Uterus (tissue), 4 donors: ENCODE measurements at places on chromosomes 12 and 14. TPM values are rescaled to one million over a fixed set of nuclear protein-coding genes. Genes with fewer than 3 reads are reported as not detected.
A peak's percentile ranks its signal among the peaks of the same experiment; 100 is the strongest.

- H3K4me3 ChIP-seq = no peak overlapping the region
- H3K36me3 ChIP-seq = no peaks in the 10 kb centered on the region
- no peaks in the 10 kb centered on the region for H3K27me3 ChIP-seq
- no peaks in the 10 kb centered on the region for H3K4me1 ChIP-seq
- no peak overlapping the region for H3K27ac ChIP-seq
- no peak for DNase-seq
These were observed 47.4 kb upstream of the C14orf180 start for GRCh38 chr14:104532191-104532555.

- peak overlapping the region; percentile 93 for H3K4me3 ChIP-seq
- no peaks in the 10 kb centered on the region for H3K27me3 ChIP-seq
- no peak for DNase-seq
- H3K4me1 ChIP-seq = no peaks in the 10 kb centered on the region
These were observed 1.5 kb downstream of the CALM1 start for GRCh38 chr14:90398315-90398839.

KLRC1 gene
- total RNA-seq = not detected

- H3K4me1 ChIP-seq = no peaks in the 10 kb centered on the region
- DNase-seq = no peak
- no peaks in the 10 kb centered on the region for H3K36me3 ChIP-seq
These were observed 166.6 kb downstream of the PIWIL1 start for GRCh38 chr12:130504110-130504839.

- no peaks in the 10 kb centered on the region for H3K4me1 ChIP-seq
- no peak overlapping the region for H3K4me3 ChIP-seq
- no peaks in the 10 kb centered on the region for H3K36me3 ChIP-seq
- no peak overlapping the region for H3K27ac ChIP-seq
These were observed 244.0 kb downstream of the SNAPC1 start for GRCh38 chr14:62006116-62006731.

- no peak overlapping the region for H3K27ac ChIP-seq
- H3K27me3 ChIP-seq = no peaks in the 10 kb centered on the region
- no peak overlapping the region for H3K4me3 ChIP-seq
- no peaks in the 10 kb centered on the region for H3K4me1 ChIP-seq
- H3K36me3 ChIP-seq = no peaks in the 10 kb centered on the region
These were observed 20.8 kb downstream of the CFAP251 start for GRCh38 chr12:121939186-121939585.

DNA sequence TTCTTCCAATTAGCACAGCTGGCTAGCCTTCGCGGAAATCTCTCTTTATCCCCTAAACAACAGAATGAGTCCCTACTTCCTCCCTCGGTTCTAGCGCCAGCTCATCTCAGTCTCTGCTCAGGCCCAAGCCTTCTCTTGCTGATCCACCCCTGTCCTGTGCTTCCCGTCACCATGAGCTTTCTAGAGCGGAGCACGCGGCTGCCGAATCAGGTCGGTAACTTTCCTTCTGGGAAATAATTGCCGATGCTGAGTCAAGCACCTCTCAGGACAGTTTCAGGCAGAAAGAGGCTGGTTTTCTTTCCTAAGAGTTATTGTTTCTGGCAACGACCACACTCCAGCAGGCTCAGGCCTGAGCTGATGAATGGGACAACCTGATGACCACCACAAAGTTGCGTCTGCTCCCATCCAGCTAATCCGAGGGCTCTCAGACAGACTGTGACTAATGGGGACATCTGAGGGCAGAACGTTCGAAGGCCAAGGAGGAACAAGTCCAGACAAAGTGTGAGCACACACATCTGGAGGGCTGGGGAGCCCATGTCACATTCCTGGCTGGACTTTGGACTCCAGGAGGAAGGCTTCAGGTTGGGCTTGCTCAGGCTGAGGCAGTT lies 13.6 kb upstream of the GPR68 start:
- DNase-seq = peak; percentile 56
- H3K36me3 ChIP-seq = no peaks in the 10 kb centered on the region
- no peak overlapping the region for H3K4me3 ChIP-seq
- H3K27ac ChIP-seq = peak overlapping the region; percentile 35
- H3K27me3 ChIP-seq = no peaks in the 10 kb centered on the region
- peaks cover 7% of the 10 kb centered on the region for H3K4me1 ChIP-seq
